ENCODE measurements at places on chromosomes 4 and X.

DNA sequence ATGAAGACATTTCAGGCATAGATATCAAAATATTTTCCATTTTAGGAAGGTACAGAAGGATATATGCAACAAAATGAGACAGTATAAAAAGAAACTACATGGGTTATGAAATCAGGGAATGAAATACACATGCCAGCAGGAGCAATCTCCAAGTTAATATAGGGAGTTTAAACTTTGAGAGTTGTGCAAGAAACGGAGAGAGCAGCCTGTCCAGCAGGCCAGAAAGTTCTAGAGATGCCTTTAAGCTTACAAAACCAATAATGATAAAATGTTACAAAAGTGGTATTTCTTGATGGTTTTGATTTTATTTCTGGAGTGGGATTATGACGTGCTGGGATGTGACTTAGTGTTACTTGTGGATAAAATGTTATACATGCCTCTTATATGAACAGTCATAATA lies 2047.9 kb downstream of the ARAP2 start:
- DNase-seq = no peak

DNA sequence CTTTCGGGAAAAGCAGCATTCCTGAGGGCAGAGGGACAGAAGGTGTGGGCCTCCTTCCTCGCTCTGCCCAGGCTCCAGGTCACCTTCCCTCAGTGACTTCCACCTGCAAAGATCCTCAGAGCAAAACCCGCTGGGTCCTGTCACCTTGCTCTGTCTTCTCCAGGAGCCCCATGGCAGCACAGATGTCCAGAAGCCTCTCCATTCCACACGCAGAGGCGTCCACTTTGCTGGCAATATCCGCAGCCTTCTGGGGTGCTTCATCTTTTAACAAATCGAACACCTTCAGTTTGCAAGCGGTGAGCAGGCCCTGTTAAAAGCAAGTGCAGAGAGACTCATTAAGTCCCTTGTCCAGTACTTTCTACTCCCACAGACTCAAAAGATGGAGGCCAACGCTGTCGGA lies 27.3 kb downstream of the ASMTL start:
- DNase-seq = no peak

GRCh38 chrX:38166478-38167083 lies 54.1 kb downstream of the SRPX start:
- no peak for DNase-seq

- no peak for DNase-seq
Observed at GRCh38 chr4:73036123-73036522, 33.4 kb downstream of the COX18 start.

GRCh38 chr4:89137231-89137630 lies 25.9 kb downstream of the TIGD2 start:
- no peak for DNase-seq

DNA sequence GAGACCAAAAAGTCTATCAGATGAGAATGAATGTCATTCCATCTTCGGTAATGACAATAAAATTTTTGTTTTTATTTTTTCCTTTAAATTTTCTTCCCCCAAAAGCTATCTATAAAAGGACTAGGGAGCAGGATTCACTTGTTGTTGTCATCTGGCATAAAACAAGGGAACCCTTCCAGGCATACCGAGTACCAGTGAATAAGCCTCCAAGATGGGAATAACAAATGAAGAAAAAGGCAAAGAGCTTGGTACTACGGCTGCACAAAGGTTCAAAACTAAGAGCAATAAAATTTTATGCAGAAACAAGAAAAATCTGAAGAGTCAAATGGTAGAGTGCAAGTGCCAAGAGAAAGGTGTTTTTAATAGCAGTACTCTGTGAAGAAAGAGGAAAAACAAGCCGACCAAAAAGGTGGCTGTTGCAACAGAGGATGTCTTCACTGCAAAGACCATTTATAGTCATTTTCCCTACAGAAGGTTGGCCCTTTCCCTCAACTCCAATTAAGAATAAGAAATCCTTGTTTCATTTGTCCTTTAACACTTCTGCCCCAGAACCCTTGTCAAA lies 25.8 kb downstream of the PPP3CA start:
- no peak for DNase-seq

- peak; percentile 51 for DNase-seq
Observed at GRCh38 chrX:106894392-106894909, 8.7 kb downstream of the RIPPLY1 start.

DNA sequence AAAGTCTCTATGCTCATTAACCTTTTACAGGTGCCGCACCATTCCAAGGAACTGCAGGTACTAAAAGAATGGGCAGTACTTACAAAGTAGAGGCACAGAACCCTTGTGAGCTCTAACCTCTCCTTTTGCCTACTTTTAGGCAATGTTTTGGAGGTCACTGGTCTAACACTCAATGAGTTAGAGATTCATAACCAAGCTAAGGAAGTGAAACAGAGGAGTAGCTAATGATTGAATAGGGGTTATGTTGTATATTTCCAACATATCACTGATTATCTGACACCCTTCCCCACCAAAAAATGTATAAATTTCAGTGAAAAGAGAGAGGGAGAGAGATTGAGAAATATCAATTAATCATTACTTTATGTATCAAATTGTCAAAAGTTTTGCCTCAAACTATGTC lies 269.3 kb downstream of the PCDH7 start:
- DNase-seq = no peak

GRCh38 chr4:168394556-168394955 lies 76.0 kb upstream of the DDX60 start:
- no peak for DNase-seq

DNA sequence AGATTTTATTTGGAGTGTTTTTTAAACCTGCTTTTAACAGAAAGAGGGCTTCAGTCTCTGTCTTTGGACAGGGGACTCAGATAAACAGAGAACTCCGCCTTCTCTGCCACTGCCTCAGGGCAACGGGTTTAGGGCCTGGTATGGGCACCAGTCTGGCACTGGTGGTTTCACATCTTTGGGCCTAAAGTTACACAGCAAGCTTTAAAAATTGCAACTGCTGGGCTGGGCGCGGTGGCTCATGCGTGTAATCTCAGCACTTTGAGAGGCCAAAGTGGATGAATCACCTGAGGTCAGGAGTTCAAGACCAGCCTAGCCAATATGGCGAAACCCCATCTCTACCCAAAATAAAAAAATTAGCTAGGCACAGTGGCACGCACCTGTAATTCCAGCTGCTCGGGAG lies 10.3 kb upstream of the NAT8L start:
- no peak for DNase-seq

GRCh38 chr4:155679343-155679742 lies 12.7 kb downstream of the GUCY1A1 start:
- DNase-seq = no peak

DNA sequence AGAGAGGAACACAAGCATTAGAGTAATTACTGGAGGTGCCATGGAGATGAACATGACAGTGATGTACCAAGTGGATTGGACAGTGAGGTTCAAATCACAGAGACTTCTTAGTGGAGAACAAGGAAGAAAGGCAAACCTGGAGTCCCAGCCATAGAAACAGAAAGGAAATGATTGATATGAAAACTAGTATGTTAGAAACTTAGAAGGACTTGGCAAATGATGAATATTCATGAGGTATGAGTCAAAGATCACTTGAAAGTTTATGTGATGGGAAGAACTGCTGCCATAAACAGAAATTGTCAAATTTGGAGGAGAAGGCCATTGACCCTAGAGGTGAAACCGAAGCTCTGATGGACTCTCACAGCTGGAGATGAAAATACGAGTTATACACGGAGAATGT lies 88.2 kb downstream of the PHOX2B start:
- no peak for DNase-seq

- DNase-seq = no peak
Observed at GRCh38 chr4:89174784-89175183, 63.5 kb downstream of the TIGD2 start.

- no peak for DNase-seq
Observed at GRCh38 chrX:13666836-13667235, 13.9 kb downstream of the TCEANC start.

DNA sequence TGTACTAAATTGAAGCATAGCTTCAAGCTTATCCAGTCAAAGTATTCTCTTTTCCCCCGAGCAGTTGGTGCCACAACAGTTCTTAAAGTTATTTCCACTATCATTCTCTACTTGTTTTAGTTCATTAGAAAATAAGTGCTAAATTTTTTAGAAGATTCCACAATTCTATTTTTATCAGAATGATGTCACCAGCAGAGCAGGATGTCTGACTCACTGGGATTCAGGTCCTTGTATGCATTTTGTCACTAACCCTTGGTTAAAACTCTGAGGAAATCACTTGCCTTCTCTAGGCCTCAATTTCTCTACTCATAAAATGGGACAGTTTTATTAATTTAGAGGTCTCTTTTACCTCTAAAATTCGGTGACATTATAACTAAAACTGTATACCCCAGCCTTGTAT lies 3.4 kb downstream of the DDX53 start:
- DNase-seq = no peak

GRCh38 chr4:69832326-69833030 lies 27.5 kb downstream of the SULT1E1 start:
- DNase-seq = no peak

DNA sequence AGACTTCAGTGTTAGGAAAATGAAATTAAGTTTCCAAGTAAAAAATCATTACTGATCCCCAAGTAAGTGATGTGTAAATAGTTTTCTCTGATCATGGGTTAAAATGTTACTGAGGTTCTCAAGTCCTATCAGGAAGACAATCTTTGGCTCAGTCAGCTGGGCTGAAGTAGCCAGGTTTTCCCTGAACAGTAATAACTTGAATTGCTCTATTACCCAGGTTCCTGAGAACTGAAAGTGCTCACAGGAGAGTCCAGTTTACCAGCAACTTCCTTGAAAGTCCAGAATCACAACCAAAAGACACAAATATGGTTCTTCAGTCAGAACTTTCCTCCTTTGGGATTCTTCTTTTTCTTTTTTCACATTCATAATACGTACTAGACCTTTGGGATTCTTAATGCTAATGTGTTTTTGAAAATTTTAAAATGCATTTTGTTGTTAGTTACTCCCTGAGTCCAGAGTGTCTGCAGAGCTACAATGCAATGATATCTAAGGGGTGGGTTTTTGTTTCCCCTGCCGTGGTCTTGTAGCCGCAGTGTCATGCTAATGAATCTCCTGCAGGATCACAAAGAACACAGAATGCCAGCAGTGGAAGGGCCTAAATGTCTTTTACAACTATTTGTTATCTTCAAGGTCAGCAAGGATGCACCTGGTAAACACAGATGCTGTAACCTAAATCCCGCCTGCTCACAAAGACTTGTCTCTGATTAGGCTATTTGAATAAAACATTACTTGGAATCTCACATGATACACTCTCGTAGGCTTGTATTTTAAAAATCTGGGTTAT lies 439.8 kb upstream of the NR3C2 start:
- DNase-seq = no peak

GRCh38 chrX:88604433-88605221 lies 142.4 kb upstream of the CPXCR1 start:
- DNase-seq = no peak

DNA sequence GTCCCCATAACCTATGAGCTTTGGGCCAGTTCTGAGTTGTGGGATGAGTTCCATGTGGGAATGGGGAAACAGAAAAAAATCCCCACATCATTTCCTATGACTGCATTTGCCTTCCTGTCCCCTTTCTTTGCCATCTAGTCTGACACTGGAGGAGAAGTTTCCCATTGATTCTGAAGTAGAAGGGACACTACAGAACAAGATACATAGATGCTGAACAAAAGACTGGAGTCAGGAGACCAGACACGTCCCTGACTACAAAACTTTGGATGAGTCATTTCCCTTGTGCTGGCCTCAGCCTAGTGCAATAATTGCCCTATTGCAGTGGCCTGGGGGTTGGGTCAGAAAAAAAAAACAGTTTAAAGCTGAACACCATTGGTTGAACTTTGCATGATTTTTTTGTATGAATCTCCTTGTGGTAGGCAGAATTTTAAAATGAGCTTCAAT lies 22.1 kb downstream of the BEX3 start:
- peak; percentile 51 for DNase-seq

GRCh38 chr4:87498446-87498900 lies 30.7 kb downstream of the SPARCL1 start:
- no peak for DNase-seq

DNA sequence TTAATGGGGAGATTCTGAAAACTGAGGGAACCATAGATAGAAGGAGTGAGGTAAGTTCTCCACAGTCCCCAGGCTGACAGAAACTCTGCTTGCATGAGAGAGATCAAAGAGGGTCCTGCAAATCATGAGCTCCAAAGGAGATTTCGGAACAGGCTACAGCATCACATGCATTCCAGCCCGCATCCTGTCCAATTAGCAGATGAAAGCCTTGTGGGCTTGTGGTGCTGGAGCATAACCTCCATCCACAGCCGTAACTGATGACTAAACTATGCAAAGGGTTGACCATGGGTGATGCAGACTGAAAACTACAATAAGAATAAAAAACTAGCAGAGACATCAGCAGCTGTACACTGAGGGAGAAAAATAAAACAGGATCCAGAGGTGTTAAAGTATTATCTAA lies 654.5 kb downstream of the TLL1 start:
- DNase-seq = no peak

DNA sequence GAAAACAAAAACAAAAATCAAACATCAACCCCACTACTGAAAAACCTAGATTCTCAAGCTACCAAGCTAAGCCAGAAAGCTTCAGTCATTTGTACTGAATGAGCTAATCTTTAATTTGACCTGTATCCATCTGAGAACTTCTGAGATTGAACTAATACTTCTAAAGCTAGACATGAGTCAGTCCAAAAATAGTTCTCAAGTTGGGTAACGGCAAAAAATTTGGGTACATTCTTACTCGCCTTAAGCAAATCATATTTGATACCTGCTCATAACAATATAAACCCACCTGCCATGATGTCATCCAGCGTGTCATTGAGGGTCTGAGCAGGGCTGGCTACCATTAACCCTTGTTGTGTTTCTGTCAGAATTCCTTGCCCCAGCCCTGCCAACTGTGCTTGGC lies 69.7 kb upstream of the COX18 start:
- no peak for DNase-seq

DNA sequence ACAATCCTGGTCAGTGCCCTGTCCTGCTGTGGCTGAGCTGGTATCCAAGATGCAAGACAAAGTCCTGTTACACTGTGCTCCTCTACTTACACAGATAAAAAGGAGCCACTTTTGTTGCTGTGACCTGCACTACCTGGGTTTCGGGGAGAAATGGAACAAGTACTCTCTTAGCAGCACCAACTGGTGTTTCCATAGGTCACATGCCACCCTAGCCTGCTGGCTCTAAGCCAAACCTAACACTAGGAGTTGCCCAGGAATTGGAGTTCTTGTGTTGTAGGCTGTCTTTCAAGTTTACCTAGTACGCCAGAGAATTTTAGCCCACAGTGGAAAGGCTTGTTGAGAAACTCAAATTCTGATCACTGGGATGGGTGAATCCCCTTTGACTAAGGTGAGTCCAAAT lies 727.4 kb downstream of the FAM133A start:
- DNase-seq = no peak

DNA sequence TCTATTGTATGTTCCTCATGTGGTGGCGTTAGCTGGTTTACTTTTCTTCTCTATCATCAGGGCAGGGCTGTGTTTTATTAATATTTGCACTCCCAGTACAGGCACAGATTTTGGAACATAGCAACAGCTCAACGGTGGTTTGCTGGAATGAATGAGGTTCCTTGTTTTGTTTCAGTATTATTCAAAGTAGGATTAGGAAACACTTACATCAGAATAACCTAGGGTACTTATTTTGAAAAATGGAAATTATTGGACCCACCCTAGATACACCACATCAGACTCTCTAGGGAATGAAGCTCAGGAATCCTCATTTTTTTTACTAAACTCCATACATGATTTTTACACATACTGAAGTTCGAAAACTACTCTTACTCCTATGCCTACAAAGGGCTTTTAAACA lies 108.8 kb upstream of the ENPEP start:
- DNase-seq = no peak

GRCh38 chrX:149510386-149510785 lies 5.3 kb upstream of the IDS start:
- DNase-seq = no peak

GRCh38 chr4:140243278-140243753 lies 89.3 kb upstream of the MAML3 start:
- DNase-seq = no peak
